D341Med (cell line): ENCODE measurements at places on chromosomes 13 and 19.

DNA sequence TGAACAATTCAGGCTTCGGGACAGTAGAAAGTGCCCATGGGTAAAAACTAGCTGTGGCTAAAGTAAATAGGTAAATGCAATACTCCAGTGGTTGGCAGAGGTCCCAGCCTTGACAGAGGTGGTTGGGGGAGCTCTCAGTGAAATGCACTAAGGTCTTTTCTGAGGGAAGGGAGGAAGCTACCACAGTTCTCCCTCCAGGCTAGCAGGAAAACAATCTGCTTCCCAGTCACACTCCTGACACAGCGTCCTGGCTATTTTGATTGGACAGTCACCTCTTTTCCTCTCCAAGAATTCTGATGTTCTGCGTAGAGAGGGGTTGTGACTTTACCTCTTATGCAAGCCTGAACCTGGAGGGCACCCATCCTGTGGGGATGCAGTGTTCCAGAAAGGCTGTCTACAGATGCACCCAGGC, 128.7 kb downstream of the CYSLTR2 start:
- DNase-seq: no peak

GRCh38 chr13:43933378-43933777, 53.7 kb downstream of the LACC1 start:
- DNase-seq: no peak

GRCh38 chr19:1909761-1910080, 4.5 kb downstream of the ADAT3 start:
- DNase-seq: no peak

DNA sequence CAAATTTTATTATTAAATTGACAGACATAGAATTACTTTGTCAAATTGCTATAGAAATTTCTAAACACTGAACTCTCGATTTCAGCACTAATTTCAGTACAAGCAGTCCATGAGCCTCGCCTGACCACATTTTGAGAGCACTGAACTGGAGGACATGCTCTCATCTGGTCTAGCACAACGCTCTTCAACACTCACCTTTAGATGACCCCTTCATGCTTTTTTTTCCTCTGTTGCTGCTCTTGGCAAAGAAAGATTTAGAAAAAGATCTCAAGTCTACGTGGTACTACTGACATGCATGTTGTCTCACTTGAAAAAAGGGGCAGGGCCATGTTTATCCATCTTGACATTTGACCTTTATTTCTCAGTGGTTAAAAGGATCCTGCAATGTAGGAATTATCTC, 981.5 kb downstream of the DIAPH3 start:
- no peak for DNase-seq

- no peak for DNase-seq
Measured at GRCh38 chr13:29847501-29847983, 2.9 kb downstream of the UBL3 start.

GRCh38 chr13:36858290-36858689, 39.3 kb downstream of the RFXAP start:
- peak; percentile 64 for DNase-seq

- DNase-seq: no peak
Measured at GRCh38 chr13:45500492-45501174, 35.9 kb downstream of the COG3 start.

DNA sequence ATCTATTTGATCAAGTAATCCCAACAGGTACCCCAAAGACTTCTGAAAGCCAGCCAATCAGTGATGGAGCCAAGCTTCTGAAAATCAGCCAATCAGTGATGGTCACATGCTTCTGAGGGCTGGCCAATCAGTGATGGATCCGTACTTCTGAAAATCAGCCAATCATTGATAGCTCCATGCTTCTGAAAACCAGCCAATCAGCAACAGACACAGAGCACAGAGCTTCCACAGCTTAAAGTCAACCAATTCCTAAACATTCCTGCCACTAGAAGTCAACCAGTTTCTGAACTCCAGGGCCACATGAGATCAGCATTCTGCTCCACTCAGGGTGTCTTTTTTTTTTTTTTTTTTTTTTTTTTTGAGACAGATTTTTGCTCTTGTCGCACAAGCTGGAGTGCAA, 8.2 kb upstream of the HSD17B14 start:
- peak; percentile 62 for DNase-seq

GRCh38 chr13:20149762-20150161, 11.1 kb downstream of the GJA3 start:
- no peak for DNase-seq

DNA sequence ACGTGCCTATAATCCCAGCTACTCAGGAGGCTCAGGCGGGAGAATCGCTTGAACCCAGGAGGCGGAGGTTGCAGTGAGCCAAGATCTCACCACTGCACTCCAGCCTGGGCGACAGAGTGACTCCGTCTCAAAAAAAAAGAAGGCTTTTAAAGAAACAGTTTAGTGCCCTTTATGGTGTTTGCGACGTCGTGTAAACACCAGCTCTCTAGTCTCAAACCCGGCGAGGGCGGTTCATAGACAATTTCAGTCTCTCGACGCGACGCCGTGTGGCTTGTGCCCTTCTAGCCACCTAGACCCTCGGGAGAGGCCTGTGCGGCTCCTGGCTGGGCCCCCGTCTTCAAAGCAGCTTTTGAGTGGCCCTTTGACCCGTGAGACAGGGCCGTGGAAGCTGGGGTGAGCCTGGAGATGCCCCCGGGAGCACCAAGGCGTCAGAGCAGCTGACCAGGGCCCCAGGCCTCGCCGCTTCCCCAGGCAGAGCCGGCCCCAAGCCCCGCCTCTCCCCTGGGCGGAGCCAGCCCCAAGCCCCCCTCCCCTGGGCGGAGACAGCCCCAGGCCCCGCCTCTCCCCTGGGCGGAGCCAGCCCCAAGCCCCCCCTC, 5.0 kb upstream of the MADCAM1 start:
- DNase-seq: no peak

GRCh38 chr19:8163759-8164158, 14.4 kb upstream of the FBN3 start:
- DNase-seq: no peak

- no peak for DNase-seq
Measured at GRCh38 chr13:73335944-73336343, 277.1 kb downstream of the KLF5 start.

DNA sequence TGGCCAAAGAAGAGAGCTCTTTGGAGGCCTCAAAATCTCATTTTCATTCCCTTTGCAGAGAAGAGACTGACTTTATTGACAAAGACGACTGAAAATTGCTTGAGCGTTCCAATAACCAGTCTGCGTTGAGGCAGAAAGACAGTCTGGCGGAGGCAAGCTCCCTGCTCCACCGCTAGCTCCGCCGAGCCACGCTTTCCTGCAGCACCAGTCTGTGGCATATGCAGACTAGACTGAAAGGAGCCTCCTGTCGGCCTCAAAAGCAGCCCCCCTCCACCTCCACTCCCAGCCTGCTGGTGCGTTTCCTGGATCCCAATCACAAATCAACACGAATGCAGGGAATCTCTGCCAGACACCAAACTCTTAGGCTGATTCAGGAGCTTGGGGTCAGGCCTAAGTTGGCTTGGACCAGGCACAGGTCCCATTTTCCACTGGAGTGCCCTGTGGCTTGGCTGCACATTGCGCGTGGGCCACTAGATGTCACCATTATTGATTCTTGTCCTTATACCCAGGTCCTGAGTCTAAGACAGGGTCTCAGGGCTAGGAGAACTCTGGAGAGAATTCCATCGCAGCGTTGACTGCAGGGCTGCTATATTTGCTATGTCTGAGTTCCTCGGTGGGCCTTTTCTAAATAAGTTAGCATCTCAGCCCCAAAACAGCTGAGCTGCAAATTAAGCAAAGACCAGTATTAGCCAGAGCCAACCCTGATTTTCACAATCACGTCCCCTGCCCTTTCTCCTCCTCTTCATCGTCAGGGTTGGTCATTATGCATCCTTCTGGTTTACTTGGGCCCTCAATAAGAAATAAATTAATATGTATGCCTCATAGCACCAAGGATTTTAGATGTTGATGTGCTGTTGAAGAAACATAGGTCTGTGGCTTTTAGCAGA, 5.2 kb upstream of the ZNF507 start:
- DNase-seq: peak; percentile 75

- DNase-seq: no peak
Measured at GRCh38 chr13:99266827-99267226, 8.6 kb upstream of the GPR18 start.

DNA sequence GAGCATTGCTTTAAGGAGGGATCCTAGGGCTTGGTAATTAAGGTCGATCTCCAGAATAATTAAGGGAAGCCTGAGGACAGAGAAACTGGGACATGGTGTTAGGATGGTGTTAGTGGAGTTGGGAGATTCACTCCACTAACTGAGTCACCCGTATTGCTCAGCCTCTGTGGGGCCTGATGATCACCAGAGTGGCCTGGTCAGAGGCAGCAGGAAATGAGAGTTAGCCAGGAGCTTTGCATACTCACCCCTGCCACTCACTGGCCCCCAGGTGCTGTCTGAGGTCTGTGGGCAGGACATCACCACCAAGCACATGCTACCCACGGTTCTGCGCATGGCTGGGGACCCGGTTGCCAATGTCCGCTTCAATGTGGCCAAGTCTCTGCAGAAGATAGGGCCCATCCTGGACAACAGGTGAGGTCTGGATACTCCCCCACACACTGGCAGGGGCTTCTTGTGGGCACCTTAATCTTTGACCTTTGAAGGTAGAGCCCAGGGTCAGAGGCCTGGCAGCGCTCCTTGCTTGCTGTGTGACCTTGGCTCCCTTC, 32.1 kb downstream of the PPP2R1A start:
- no peak for DNase-seq

DNA sequence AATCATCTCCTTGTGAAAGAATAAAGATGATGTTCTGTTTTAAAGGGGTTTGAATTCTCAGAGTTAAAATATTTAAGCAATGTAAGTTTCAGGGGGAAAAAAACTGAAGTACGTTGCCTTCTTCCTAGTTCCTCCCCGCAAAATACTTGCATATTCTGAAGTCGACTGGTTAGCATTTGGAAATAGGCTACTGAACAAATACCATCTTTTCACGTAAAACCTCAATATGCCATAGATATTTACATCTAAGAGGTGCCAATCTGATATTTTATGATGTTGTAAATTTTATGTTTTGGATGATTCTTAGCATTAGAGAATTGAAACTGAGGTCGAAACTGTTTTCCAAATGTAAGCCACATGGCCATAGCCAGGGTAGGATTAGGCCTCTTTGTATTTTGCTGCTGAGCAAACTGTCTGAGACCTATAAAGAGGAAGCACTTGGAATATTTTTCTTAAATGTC, 138.3 kb downstream of the FLT1 start:
- DNase-seq: no peak

DNA sequence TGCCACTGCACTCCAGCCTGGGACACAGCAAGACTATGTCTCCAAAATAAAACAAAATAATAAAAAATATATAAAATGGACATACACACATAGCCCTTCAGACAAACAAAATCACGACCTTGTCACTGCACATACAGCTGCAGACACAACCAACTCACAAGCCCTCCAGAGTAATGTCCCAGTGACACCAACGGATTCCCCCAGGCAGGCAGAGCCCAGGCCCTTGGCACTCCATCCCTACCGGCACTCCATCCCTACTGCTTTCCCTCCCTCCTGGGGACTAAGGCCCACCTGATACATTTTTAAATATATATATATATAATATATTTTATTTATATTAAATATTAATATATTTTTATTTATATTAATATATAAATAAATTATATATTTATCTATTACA, 18.5 kb downstream of the ZNF101 start:
- no peak for DNase-seq

DNA sequence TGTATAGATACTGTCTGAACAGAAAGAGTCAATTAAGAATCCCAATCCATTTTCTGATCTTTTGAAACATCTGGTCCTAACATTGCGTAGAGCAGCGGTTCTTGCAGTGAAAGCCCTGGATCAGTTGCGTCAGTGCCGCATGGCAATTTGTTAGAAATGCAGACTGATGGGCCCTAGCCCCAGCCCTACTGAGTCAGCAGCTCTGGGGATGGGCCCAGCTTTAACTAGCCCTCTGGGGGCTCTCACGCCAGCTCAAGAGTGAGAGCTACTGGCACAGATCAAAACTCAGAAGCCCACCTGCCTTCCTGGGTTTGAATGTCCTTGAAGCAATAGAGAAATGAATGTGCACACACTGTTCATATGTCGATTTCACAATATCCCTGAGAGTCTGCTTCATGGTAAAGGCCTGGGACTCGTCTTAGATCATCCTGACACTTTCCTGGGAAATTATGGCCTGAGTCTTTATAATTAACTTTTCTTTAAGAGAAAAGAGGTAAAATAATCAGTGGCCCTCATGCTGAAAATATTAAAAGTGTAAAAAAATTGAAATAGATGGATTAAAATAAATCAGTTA, 206.8 kb upstream of the TMTC4 start:
- DNase-seq: no peak

DNA sequence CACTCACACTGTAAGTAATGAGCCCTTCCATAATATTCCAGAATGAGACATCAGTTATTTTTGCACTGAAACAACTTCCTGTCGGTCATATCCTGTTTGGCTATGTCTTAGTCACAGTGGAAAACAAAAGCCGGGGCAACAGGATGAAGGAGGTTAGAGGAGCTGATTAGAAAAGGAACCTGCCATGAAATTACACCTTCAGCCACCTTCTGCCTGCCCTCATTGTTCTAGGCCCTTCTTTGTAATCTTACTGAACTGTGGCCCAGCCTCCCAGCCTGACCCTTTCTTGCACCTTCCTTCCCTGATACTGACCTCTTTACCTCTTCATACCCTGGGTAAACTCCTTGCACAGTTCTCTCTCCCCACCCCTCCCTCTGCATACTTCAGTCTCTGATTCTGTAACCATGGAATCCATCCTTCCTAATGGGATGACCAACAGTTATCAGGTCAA, 67.3 kb downstream of the DOCK9 start:
- no peak for DNase-seq

DNA sequence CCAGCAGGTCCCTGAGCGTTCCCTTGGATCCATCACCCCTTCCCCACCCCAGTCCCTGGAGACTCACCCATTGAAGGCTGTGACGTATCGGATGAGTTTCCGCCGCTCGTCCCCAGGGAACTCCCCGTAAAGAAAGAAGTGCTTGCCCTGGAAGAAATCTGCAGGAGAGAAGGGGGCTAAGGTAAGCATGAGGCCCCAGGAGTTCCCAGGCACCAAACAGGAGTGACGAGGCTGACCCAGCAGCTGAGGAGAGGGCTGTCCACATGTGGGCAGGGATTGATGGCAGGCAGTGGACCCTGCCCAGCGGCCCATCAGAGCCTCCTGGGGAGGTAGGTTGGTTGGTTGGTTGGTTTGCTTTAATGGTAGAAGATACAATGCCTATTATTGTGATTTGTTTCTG, 11.1 kb downstream of the ZNF575 start:
- DNase-seq: no peak

- DNase-seq: no peak
Measured at GRCh38 chr19:18259893-18260292, 14.4 kb downstream of the IQCN start.

DNA sequence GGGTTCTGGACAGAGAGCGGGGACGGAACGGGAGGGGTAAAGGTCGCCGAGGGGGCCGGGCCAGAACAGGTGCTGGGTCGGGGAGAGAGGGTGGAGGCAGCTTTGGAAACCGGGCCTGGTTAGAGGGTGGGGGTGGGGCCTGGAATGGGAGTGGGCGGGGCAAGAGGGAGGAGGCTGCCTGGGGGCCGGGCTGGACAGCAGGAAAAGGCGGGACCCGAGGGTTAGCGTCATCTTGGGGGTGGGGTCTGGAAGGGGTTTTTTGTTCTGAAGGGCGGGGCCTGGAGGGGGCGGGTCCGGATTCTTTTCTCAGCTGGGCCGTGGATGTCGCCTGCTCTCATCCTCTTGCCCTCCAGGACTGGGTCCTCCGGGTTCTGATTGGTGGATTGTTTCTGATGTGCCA, 4.3 kb upstream of the ZNF813 start:
- peak; percentile 21 for DNase-seq
